ENCODE measurements at places on chromosomes 5 and 9.

DNA sequence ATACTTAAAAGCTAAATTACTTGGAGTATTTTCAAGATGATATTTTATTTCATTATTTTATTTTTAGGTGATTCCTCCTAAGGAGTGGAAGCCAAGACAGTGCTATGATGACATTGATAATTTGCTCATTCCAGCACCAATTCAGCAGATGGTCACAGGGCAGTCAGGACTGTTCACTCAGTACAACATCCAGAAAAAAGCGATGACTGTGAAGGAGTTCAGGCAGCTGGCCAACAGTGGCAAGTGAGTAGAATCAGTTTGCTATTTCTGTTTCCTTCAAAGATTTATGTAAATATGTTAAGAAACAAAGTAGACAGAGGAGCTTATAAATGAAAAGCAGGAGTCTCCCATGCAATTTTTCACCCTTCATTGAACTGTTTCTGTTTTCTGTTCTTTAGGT, 47.8 kb downstream of the KDM4C start:
- no peak for DNase-seq

DNA sequence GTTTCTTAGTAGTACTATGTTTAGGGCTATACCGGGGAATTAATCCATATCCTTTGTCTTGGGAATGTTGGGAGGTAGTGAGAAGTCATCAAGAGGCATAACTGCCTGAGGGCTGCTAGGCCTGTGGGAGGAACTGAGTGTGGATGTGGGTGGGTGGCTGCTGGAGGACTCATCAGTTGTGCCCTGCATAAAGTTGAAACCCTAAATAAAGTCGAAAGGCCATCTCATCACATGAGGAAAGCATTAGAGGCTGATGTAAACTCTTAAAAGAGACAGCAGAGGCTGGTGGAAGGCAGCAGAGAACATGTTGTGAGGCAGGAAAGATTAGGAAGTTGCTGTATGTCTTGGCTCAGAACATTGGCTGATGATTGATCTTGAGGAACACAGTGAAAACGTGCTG, 143.8 kb downstream of the MAST4 start:
- no peak for DNase-seq

DNA sequence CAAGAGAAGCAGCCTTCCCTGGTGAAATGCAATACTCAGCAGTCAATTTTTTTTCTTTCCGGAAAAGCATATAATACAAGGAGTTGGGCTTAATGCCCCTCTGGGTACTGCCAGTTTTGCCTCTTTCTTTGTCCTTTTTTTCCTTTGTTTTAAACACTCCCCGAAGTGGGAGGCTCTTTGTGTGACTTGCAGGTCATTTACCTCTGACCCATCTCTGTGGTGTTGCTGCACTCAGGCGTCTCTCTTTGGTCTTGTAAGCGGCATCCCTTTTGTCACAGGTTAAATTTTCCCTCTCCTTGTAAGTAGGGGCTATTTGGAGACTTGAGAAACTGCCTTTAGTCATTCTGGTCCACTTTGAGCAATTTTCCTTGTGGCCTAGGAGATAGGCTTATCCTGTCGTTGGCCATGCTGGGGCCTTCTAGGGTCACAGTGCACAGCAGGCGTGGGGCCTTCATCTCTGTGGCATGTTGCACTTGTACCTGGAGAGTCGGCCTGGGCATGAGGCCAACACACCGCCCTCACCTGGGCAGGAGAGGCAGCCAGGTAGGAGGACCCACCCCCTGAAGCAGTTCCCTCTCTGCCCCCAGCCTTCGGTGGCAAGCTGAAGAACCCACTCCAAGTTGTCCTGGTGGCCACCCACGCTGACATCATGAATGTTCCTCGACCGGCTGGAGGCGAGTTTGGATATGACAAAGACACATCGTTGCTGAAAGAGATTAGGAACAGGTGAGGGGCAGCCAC, 27.7 kb upstream of the CTSL start:
- no peak for DNase-seq

GRCh38 chr5:10699281-10699874, 61.7 kb downstream of the DAP start:
- no peak for DNase-seq

DNA sequence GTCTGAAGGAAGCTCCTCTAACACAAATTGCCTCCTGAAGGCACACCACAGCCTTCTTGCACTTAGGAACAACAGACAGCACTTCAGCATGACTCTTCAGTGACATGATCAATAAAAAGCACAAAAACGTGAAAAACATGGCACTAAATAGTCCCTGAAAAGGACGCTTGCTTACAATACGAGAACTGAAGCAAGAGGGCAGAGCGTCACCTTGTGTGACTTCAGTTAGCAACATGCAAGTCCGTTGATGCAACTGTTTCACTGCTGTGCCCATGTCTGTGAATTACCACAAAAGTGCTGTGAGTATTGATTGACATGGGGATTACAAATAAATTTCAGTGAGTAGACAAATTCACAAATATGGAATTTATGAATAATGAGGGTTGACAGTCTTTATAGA, 219.9 kb upstream of the GAS1 start:
- DNase-seq, result no peak

DNA sequence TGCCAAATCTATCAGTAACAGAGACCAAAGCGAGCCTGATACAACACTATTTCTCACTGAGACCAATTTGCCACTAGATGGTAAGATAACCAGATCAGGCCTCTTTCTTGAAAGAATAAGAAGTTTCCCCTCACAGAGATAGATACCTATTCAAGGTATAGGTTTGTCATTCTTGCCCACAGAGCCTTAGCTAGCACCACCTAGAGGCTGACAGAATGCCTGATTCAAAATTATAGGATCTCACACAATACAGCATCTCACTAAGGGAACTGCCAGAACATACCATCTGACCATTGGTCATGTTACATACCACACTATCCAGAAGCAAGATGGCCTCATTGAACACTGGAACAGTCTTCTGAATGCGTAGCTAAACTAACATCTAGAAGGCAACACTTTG, 166.6 kb upstream of the HCN1 start:
- no peak for DNase-seq

GRCh38 chr9:31745468-31745867, 639.0 kb upstream of the ACO1 start:
- no peak for DNase-seq

- DNase-seq, result peak; percentile 8
Observed at GRCh38 chr9:77977210-77977611, 54.4 kb downstream of the GNAQ start.

DNA sequence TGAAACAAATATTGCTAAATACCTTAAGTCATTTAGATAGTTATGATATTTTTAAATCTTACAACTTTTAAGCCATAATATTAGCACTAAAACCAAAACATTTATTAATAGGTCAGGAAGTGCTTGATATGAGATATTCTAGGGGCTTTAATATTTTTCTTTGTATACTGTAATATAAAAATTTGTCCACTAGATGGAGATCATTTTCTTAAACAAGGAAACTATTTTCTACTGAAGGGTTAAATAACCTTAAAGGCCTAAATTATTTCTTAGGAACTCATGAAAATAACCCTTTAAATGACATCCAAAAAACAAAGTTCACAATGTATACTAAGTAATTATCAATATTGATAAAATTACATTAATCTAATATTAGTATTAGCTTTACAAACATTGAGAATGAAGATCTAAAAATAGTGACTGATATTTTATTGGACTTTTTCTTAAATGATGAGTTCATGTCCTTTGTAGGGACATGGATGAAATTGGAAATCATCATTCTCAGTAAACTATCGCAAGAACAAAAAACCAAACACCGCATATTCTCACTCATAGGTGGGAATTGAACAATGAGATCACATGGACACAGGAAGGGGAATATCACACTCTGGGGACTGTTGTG, 635.7 kb downstream of the RAB3C start:
- no peak for DNase-seq

GRCh38 chr9:128494108-128494745, 10.3 kb upstream of the GLE1 start:
- DNase-seq, result no peak

GRCh38 chr5:43017428-43017815, 22.7 kb downstream of the ANXA2R start:
- DNase-seq, result no peak

DNA sequence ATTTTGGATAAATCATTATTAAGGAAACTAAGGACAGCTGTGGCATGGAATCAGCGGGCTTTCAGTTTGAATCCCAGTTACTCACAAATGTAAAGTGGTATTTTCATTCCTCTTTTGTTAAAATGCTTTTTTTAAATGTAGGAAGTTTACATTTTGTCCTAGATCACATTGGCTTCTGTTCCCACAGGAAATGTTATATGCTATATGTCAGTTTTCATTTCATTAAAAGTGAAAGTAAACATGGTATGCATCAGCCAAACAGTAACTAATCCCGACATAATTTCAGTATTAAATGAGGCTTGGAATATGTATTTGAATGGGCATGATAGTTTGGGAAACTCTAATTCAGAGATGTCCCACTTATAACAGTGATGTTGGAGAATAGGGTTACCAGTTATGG, 18.6 kb upstream of the SMIM15 start:
- no peak for DNase-seq

- no peak for DNase-seq
Observed at GRCh38 chr5:93497096-93497495, 83.9 kb downstream of the NR2F1-AS1 start.

DNA sequence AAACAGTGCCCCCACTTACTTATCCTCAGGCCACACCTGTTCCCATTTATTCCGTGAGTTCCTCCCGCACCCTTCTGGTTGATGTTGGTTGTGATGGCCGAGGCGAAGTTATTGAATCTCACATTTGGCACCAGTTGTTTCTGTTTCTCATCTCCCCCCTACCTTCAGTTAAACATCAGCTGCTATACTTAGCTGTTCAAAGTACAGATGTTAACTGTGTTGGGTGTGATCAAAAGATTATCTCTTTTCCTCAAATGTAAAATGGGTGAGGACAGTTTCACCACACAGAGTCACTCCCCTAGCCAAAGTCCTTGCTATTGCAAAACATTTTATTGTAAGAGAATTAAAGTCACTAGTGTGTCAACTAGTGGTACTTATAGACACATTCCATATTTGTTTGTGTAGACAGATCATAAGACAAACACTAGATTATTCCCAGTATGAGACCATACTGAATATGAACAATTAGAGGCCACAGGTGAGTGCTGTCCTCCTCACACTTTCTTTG, 43.2 kb upstream of the PRSS3 start:
- no peak for DNase-seq

- DNase-seq, result no peak
Observed at GRCh38 chr5:178793151-178793550, 62.7 kb upstream of the ZNF354A start.

DNA sequence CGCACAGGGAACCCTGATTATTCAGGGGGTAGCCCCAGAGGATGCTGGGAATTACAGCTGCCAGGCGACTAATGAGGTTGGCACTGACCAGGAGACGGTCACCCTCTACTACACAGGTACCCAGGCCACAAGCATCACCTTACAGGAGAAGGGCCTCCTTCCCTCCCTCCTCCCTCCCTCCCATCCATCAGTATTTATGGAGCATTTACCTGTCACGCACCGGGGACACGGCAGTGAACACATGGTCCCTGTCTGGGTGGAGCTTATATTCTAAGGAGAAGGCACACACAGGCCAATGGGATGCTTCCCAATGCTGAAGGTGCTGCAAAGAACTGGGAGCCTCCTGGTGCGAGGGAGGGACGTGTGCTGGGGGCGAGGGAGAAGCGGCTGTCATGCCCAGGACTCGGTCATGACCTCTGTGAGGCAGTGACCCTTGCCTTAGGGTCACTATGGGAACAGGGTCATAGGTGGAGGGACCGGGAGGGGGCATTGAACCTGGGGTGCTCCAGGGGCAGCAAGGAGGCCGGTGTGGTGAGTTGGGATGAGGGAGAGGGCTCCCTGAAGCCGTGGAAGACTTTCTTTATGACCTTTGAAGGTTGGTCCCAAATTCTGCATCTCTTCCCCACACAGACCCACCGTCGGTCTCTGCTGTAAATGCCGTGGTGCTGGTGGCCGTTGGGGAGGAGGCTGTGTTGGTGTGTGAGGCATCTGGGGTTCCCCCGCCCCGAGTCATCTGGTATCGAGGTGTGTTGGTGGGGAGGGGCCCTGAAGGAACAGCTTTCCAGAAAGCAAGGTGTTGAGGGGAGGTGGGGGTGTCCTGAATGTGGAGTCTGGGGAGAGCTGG, 41.5 kb downstream of the HMCN2 start:
- DNase-seq, result no peak

GRCh38 chr5:13346401-13346800, 598.1 kb downstream of the DNAH5 start:
- DNase-seq, result no peak

- DNase-seq, result no peak
Observed at GRCh38 chr5:77628840-77629508, 9.5 kb downstream of the OTP start.

DNA sequence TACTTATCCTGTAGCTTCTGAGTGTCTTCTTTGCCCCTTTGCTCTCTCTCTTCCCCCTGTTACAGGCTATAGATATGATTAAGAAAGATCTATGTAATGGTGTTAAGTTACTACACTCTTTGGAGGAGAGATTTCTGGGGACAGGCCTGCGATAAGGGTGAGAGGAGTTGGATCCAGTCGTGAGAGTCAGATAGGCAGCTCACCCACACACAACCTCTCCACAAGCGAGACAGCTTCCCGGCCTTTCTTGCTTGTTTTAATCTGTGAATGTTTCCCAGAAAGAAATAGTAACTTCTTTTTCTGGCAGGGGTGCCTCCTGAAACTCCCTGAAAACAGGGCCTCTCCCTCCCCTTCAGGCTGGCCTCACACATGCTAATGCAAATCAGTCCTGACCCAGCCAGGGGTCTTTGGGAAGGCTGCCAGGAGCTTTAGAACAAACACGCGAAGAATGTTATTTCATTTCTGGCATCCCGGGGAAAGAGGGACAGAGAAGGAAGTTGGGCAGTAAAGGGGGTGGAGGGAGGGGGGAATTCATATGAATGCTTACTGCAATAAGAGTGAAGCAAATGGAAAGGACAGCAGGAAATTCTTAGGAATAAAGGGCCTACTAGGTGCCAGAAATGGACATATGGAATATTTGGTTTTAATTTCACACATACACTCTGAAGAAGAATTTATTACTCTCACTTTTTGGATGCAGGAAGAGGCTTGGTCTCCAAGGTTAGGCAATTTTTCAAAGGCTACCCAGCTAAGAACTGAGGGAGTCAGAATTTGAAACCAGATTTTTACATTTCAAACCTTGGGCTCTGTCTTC, 215.8 kb upstream of the TRIM32 start:
- DNase-seq, result no peak

GRCh38 chr5:15254607-15255006, 245.4 kb upstream of the FBXL7 start:
- no peak for DNase-seq
